ENCODE measurements at places on chromosomes 3 and 15.

GRCh38 chr3:42734263-42734860, 31.8 kb upstream of the HHATL start:
- no peak for DNase-seq

- DNase-seq, result no peak
These were observed 49.5 kb downstream of the TBL1XR1 start for GRCh38 chr3:177147790-177148189.

DNA sequence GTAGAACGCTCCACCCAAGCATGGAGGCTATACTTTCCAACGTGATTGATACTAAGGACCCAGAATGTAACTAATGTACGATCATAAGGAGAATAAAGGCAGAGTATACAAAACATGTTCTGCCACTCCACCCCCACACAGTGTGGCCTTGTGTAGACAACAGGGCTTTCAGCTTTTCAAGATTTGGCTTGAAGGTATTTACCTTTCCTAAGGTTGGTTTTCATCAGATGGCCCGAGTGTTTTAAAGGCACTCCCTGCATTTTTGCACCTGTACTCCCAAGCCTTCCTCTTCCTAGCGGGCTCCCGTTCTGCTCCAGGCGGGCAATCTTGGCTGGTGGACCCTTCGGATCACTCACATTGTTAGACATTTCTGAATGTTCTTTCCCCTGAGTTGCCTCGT, 4.6 kb downstream of the SATB1 start:
- no peak for DNase-seq

DNA sequence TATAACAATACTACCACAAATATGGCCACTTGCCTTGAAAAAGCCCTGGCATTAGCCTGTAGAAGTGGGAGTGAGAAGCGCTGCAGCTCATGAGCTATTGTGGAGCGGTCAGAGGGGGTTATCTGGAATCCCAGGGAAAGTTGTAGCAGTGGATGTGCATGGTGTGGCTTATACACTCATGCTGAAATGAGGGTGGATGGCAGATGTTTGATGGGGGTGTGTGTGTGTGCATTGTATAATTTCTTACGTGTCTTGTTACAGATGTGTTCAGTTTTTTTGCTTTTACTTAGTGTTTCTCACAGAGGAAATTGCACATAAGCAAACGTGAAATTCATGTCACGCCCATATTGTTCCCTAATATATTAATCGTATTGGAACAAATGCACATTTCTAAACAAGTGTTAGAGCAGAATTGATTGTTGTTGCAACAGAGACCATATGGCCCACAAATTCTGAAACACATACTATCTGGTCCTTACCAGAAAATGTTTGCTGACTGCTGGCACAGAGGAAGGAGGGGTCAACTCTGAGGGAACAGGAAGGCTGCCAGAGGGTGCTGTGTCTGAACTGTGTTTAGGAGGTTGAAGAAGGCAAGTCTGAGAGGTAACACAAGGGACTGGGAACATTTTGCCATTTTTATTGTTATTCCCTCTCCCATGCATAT, 200.0 kb upstream of the CFAP20DC start:
- DNase-seq, result no peak

- DNase-seq, result no peak
These were observed 271.9 kb downstream of the SUCLG2 start for GRCh38 chr3:67382536-67382935.

GRCh38 chr3:126367316-126367805, 10.2 kb upstream of the KLF15 start:
- no peak for DNase-seq

DNA sequence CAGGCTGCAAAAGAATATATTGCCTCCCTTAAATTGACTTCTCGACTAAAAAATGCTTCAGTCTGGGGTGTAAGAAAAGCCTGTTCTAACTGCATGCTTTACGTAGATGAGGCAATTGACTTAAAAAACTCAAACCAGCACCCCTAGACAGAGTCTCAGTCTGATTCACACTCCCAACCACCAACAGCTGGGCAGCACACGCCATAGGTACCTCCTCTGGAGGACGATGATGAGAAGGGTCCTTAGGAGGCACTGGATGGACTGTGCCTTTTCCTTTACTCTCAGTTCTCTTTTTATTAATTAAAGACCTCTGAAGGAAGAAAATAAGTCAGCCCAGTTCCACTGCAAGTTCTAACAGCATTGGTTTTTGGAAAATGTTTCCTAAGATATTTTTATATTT, 175.0 kb downstream of the PDZRN3 start:
- DNase-seq, result no peak

GRCh38 chr15:68353421-68354135, 76.0 kb downstream of the FEM1B start:
- no peak for DNase-seq

DNA sequence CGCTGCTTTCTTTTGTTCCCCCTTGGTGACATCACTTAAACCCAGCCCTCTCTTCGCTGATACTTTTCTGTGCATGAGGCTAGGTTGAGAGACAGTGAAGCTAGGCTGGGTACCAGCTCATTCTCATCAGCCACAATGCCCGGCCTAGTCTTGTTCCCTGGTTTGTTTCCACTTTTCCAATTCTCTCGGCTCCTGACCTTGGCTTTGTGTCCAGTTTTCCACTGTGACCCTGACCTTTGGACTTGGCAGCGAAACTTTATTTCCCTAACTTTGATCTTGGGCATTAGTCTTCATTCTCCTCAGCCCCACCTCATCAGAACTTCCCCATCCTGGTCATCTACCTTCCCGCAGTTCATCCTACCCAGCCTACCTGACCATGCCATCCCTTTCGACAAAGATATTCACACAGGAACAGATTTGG, 908 bp upstream of the ADPGK start:
- DNase-seq, result no peak

DNA sequence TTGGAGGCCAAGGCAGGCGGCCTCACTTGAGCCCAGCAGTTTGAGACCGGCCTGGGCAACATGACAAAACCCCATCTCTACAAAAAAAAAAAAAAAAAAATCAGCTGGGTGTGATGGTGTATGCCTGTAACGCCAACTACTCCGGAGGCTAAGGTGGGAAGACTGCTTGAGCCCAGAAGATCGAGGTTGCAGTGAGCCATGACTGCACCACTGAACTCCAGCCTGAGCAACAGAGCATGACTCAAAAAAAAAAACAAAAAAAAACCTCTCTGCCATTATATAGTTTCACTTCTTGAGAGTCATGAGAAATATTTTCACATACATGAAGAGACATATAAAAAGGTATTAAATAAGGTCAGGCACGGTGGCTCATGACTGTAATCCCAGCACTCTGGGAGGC, 45.9 kb upstream of the CP start:
- DNase-seq, result no peak

DNA sequence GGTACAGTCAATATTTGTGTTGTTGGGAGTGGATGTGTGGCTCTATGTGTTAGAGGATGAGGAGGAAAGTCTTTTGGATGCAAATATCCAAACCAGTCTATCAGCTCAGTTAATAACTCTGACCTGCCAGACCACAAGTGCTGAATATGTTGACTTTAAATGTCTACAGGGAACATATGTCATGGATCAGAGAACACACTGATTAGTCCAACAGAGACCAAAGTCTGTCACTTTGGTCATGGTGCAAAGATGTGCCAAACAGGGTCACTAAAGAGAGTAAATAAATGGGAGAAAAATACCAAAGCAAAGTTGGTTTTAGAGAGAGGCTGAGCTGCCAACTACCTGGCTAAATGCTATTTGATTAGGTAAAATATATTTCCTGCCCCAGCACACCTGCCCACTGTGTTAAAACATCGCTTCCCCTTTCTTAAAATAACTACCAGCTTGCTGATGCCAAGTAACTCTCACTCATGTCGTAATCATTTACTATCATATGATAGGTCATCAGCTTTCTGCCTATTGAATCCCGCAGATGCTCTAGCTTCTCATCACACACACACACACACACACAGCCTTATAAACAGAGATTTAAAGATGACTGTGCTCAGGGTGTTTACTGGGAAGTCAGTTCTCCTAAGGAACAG, 173.3 kb downstream of the PDZRN3 start:
- DNase-seq, result no peak

GRCh38 chr15:50083424-50084025, 35.5 kb downstream of the ATP8B4 start:
- DNase-seq, result no peak

DNA sequence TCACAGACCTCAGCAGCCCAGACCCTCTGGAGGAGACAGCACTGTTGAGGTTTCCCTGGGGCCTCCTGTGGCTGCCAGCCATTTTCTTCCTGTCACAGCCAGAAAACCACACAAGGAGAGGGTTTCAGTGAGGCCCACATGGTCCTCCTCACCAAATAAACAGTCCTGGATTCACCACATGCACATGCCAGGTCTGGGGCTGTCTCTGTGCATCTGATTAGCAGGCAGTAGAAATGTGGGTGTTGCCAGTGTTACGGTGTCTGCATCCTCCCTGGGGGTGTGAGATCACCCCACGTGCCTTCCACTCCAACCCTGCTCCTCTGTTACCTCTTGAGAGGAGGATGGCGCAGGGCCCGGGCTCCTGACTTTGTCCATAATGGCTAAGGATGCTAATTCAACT, 140.4 kb downstream of the CHDH start:
- DNase-seq, result no peak

- DNase-seq, result no peak
These were observed 32.9 kb downstream of the CD200R1L start for GRCh38 chr3:112813723-112814171.

- no peak for DNase-seq
These were observed 428.1 kb downstream of the ROBO2 start for GRCh38 chr3:77467702-77468625.

- DNase-seq, result no peak
These were observed 252.1 kb downstream of the CPNE4 start for GRCh38 chr3:131782751-131783150.

DNA sequence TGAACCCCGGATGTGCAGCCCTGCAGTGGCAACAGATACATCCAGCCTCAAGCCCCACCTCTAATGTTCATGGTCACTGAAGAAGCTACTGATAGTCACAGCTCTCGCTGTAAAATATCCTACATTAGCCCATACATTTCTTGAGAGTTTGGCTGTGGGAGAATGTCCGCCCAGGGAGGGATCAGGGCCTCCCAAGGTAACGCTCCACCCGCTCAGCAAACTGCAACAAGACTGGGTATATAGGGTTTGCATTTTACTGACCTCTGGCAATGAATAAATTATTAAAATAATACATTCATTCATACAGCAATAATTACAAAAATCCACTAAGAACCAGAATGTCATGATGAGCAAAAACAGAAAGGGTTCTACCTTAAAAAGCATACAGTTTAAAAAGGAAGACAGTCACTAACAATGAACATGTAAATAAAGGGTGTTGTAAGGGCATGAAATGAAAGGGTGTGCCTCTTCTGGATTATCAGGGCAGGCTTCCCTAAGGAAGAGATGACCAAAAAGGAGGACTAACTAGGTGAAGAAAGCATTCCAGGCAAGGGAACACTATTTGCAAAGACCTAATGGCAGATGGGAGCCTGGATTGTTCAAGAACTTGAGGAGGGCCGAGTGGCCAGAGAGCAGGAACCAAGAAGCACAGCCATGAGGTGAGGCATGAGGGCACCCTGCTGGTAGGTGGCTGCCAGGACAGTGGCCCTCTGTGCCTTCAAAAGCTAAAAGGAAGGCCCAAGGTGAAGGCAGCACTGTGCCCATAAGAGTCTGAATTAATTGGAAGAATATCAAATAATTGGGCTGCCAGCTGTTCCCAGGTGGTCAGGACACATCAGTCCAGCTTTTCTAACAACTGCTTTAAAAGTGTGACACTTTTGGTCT, 28.1 kb upstream of the CTDSPL start:
- no peak for DNase-seq

GRCh38 chr3:125137358-125138033, 75.1 kb downstream of the SLC12A8 start:
- DNase-seq, result peak; percentile 32
